ENCODE measurements at places on chromosomes 1 and 21. TPM values are rescaled to one million over a fixed set of nuclear protein-coding genes. Genes with fewer than 3 reads are reported as not detected.

- DNase-seq = no peak
Observed at GRCh38 chr1:101394041-101394440, 157.2 kb downstream of the S1PR1 start.

DNA sequence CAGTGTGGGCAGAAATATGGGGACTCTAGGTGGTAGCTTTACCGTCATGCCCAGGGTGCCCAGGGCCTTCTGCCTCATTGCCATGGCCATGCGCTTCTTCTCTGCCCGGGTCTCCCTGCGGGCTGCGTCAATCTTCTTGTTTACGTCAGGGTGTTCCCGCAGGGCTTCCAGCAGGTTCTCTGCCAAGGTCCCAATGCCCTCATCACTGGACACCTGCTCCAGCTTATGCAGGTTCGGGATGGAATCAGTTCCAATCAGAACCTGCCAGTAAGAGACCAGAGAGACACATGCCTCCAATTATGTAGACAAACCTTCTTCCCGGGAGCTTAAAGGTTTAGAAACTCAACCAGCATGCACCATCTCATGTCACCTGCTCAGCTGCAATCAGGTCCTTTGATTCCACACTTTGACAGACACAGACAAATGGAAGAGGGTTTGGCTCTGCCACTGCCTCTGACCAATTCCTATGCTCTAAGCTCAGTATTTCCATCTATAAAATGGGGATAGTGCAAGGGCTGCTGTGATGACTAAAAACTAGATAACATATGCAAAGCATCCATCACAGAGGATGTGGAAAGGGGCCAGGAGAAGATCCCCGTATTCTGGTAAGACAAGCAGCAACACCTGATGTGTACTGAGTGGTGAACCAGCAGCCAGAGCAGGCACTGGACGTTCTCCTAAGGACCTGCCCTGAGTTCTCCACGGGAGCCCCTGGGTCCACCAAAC, 121.2 kb downstream of the UBR4 start:
- DNase-seq = no peak

The BATF3 gene
- total RNA-seq = not detected

The GABRD gene
- not detected for total RNA-seq

The HMCN1 gene
- 92.9 TPM for total RNA-seq

The MRPS15 gene
- total RNA-seq = 39.0 TPM
